Umbilical cord (tissue), 2 donors: ENCODE measurements at places on chromosomes 13 and 19.

- no peak for DNase-seq
Measured at GRCh38 chr13:42320375-42320787, 48.4 kb downstream of the AKAP11 start.

DNA sequence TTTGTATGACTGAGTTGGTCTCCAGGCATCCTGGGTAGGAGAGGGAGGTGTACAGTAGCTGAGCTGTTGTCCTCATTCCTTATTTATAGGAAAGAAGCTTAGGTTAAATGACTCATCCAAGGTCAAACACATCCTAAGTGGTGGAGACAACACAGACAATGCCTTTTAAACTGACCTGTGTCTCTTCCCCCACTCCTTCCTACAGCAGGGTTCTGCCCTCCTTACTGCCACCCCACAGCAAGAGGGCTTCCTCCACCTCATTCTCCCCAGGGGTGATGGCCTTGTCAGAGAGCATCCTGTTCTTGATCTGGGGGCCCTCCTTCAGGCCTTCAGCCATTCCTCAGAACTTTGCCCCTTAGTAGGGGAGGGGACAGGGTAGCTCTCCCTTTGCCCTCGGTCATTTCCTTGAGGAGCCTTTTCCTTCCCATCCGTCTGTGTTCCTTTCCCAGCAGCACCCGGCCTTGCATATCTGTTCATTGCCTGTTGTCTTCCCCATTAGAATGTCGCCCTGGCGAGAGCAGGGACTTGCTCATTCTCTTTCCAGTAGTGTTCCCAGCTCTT lies 48.2 kb upstream of the GPI start:
- no peak for DNase-seq

DNA sequence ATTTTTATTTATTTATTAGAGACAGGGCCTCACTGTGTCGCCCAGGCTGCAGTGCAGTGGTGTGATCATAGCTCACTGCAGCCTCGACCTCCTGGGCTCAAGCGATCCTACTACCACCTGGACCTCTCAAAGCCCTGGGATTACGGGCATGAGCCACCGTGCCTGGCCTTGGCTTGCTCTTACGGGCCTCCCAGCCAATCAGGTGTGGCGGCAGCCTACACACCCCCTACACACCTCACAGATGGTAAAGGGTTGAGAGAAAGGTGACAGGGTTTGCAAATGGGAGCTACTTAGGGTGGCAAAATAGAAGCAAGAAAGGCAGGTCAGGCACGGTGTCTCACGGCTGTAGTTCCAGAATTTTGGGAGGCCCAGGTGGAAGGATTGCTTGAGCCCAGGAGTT lies 1.0 kb upstream of the ZBTB32 start:
- no peak for DNase-seq

GRCh38 chr13:94917824-94918223 lies 205.5 kb upstream of the SOX21 start:
- DNase-seq: no peak

DNA sequence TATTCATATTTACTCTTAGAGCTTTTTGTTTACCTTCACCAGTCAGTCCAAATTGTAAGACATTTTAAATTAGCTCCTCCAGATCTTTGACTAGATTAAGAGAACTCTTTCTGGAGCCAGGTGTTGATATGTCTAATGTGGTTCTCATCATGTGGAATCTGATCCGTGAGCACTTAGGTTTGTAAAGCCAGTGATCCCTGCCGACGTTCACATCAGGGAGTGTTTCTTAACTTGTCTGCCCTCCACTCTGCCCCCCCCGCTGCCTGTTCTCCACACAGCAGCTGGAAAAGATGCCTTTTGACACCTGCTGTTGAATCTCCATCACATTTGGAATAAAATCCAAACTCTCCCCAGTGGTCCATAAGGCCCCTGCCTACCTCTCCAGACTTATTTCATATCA lies 17.7 kb downstream of the METTL21C start:
- DNase-seq: no peak

GRCh38 chr19:41408256-41408655 lies 10.6 kb downstream of the BCKDHA start:
- no peak for DNase-seq

DNA sequence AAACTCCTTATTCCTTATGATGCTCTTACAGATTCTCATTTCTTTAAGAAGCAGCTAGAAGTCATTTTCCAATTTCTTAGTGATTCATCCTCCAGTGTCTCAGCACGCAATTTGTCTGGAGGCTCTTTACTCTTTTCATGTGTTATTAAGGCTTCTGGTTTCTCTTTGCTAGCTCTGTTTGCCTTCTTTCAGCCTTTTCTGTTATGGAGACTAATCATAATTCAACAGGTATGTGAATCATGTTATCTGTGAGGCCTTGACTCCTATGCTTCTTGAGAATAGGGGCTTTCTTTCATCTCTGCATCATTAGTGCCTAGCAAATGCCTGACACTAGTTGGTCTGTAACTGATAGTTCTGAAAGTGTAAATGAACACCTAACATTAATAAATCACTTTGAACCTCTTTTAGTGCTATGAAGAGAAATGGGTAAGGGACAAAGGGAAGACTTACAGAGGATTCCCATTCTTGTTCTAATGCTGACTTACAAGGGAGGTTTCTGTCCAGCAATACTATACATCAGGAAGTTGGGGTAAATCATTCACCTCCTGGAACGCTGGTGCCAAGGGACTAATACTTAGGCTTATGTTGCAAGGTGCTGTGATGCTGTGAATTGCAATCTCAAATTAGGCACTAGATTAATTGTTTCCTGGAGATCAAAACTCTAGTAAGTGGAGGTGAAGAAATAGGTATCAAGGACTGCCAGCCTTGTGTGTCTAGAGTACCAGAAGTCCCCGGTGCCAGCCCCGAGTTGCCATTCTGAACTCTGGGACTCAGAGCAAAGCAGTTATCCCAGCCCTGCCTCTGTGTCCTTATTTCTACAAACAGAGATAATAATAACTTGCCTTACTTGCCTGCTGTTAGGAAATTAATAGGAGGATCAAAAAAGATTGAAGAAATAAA lies 265.6 kb downstream of the DCLK1 start:
- DNase-seq: no peak

GRCh38 chr13:68417801-68418200 lies 1187.7 kb upstream of the PCDH9 start:
- DNase-seq: no peak

GRCh38 chr13:31923134-31923763 lies 108.3 kb upstream of the FRY start:
- no peak for DNase-seq

- no peak for DNase-seq
Measured at GRCh38 chr13:33375421-33375820, 89.9 kb upstream of the STARD13 start.

DNA sequence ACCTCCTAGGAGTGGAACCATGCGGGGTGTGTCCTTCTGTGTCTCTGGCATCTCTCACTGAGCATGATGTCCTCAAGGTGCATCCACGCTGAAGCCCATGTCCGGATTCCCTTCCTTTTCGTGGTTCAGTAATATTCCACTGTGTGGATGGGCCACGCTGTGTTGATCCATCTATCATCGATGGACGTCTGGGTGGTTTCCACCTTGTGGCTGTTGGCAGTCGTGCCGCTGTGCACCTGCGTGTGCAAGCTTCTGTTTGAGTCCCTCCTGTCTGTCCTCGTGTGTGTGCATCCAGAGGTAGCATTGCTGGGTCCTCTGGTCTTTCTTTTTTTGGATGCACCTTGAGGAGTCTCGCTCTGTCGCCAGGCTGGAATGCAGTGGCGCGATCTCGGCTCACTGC lies 11.2 kb upstream of the GNA15 start:
- DNase-seq: no peak

- DNase-seq: peak; percentile 20
Measured at GRCh38 chr19:37855098-37855497, 51.3 kb downstream of the WDR87 start.
